ENCODE measurements at places on chromosomes 5 and 9. TPM values are rescaled to one million over a fixed set of nuclear protein-coding genes. Genes with fewer than 3 reads are reported as not detected.

PCDHGA2 gene
- total RNA-seq, result 7.0 TPM

TEX53 gene
- not detected for total RNA-seq

SHISAL2B gene
- not detected for total RNA-seq

PCDHGA5 gene
- total RNA-seq, result 1.8 TPM

FOXE1 gene
- total RNA-seq, result not detected

NEUROG1 gene
- not detected for total RNA-seq

LIFR gene
- total RNA-seq, result 5.5 TPM

CTXN3 gene
- total RNA-seq, result not detected

LCP2 gene
- total RNA-seq, result 2.5 TPM

IFNA21 gene
- total RNA-seq, result not detected

SNCB gene
- not detected for total RNA-seq

- DNase-seq, result no peak
Observed at GRCh38 chr5:82684659-82685058, 392.5 kb downstream of the TMEM167A start.

- peak; percentile 3 for DNase-seq
Observed at GRCh38 chr9:19498015-19498414, 89.2 kb downstream of the ACER2 start.

- no peak for DNase-seq
Observed at GRCh38 chr9:23375511-23375910, 450.5 kb downstream of the ELAVL2 start.

DNA sequence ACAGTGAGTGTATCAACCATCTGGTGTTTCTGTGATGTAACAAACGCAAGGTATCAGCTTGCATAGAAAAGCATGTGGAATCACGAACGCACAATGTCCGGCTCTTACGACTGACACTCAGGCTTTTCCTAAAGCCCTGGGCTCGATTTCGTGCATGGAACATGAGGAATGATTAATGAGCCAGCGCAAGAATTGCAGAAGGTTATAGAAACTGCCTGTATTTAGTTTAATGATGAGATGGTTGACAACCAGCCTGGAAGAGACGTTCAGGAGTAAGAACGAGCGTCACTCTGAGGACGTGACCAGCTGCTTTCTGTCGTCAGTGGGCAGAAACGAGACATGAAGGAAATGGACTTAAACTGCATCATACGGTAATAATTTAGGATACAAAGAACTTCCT lies 497.6 kb downstream of the IRX1 start:
- DNase-seq, result no peak

GRCh38 chr5:155082401-155082800 lies 68.8 kb downstream of the KIF4B start:
- DNase-seq, result peak; percentile 83

GRCh38 chr5:41410737-41411136 lies 99.7 kb downstream of the PLCXD3 start:
- no peak for DNase-seq

- no peak for DNase-seq
Observed at GRCh38 chr9:133703591-133704399, 34.4 kb downstream of the SARDH start.

DNA sequence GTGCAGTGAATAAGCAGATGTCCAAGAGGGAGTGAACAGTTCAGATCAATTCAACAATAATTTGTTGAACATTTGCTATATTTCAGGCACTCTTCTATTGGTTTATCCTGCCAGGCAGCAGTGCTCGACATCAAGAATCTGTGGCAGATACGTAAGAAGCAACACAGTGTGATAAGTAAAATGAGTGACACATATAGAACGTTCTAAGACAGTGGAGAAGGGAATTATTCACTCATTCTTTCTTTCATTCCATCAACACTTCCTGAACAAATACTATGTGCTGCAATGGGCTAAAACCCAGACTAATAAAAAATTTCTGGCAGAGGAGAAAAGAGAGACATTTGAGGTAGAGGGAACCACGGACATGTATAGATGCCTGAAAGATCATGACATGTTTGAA lies 89.9 kb upstream of the GLIS3 start:
- no peak for DNase-seq

GRCh38 chr5:120101771-120102170 lies 362.3 kb upstream of the PRR16 start:
- DNase-seq, result no peak

GRCh38 chr5:149759986-149760853 lies 30.1 kb downstream of the PPARGC1B start:
- DNase-seq, result peak; percentile 63

GRCh38 chr5:174531782-174532191 lies 192.6 kb upstream of the MSX2 start:
- DNase-seq, result peak; percentile 54

GRCh38 chr5:14572385-14572784 lies 9.2 kb upstream of the OTULINL start:
- DNase-seq, result no peak

- DNase-seq, result no peak
Observed at GRCh38 chr9:121865060-121865459, 213.6 kb downstream of the DAB2IP start.

GRCh38 chr5:179137643-179138567 lies 77.7 kb downstream of the ZNF354C start:
- no peak for DNase-seq

DNA sequence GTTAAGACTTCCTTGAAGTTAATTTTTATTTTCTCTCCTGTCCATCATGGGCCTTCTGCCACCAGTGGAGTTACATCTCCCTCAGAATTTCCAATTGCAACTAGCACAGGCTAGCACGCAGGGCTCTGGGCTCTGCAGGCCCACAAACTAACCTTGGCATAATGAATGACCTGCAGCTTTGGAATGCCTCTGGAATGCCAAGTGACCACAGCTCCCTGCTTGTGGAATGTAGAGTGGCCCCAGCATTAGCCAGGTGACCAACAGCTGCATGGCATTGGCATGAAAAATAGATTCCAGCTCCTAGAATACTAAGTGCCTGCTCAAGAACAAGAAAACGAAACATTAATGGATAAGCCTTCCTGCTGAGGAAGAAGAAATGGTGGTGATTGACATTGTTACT lies 726.1 kb downstream of the BRINP1 start:
- peak; percentile 93 for DNase-seq

- DNase-seq, result peak; percentile 58
Observed at GRCh38 chr5:159156426-159157238, 52.7 kb downstream of the RNF145 start.

- DNase-seq, result no peak
Observed at GRCh38 chr5:17461793-17462192, 36.2 kb upstream of the TAF11L2 start.

DNA sequence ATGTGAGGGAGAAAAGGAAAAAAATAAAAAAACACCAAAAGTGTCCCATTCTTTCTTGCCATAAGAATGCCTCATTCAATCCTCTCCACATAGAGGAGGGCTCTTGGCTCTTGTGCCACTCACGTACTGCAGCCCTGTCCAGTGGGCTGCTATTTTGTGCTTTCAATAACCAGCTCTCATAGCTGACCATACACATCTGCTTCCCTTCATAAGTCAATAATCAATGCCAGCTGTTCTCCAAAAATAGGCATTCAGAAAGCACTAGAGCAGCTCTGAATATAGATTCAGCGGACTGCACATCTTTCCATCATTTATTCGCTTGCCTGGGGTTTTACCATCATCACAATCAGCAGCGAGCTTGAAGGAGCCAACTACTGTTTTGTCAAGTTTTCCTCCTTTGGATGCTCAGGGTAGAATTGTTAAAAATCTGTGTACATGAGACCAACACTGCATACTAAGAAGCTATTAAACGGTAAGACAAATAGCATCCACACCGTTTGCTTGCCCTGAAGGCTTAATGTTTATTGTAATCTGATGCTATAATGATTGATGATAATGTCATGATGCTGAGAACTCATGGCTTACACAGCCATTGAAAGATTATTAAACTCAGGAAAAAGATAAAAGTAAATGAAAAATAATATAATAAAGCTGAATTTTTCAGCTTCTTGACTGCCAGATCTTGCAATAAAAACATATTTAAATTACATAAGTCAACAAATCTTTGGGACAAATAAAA lies 80.0 kb downstream of the OXCT1 start:
- DNase-seq, result no peak

DNA sequence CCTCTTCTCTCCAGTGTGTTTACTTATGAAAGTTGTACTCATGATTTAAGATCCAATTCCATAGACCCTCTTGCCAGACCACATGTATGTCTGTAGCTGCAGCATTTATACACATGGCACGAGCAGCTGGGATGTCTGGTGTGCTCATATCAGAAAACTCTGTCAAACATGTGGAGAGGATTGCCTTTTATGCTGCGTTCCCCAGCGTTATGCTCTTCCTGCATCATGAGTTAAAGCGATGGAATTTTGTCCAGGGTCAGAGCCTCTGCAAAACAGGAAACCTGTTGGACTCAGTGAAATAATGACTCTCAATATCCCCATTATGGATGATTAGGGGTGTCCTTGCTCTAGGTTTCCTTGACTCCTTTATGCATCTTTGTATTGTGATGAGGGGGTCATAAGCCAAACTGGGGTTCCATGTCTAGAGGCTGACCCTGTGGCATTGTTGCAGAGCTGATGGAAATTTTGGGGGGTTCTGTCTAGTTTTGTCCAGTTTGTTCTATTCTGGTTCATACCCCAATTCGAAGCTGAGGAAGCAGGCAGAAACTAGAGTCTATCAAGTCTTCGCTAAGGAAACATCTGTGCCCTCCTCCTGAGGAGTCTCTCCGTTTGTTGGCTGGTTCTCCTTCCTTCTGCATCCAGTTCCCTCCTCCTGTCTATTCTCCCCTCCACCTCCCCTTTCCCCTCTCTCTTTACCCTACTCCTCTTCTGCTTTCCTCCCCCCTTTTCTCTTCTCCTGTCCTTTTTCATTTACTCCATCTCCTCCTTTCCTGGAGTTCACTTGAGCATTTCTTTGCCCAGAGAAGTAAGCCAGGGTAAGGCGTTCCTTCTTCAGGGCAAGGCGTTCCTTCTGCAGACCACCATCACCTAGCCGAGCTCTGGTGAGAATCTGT lies 252.8 kb downstream of the MAST4 start:
- no peak for DNase-seq

GRCh38 chr9:1098551-1098950 lies 48.4 kb downstream of the DMRT2 start:
- DNase-seq, result no peak

DNA sequence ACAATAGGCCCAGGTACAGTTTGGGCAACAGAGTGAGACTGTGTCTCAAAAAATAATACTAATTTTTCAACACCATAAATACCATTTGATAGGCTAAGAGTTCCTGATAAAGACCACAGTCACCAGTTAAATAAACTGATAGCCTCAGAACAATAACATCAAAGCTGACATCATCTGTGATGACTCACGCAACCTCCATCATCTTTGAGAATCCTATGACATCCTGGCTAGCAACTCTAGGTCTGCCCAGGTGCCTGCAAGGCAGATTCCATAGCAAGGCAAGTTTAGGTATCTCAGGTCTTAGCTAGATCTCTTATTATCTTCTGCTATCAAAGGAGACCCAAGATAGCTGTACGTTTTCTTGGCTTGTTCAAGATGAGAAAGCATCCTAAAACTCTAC lies 30.5 kb upstream of the UBAP2 start:
- DNase-seq, result no peak

- no peak for DNase-seq
Observed at GRCh38 chr9:124298646-124299235, 41.0 kb downstream of the NEK6 start.

GRCh38 chr5:125263356-125263755 lies 516.9 kb upstream of the ZNF608 start:
- no peak for DNase-seq

- DNase-seq, result peak; percentile 11
Observed at GRCh38 chr9:131593091-131593820, 47.9 kb downstream of the PRRT1B start.
